Amygdala (tissue), 56 donors: ENCODE measurements at places on chromosomes 3 and 15.

DNA sequence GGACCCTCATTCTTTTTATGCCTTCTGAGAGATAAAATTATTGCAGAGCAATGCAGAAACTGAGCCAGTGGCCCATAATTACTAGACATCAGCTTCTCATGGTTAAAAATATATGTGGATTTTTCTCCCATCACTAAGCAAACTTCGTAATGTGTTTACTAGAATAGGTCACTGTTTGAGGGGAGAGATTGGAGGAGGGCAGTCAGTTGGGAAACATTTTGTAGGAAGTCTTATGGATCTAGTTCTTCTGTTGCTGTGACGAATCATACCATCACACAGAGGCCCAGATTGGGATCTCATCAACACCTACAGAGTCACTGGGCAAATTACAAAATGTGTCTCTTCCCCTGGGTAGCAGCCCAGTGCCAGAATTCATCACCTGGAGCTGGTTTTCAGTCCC is 81.4 kb downstream of the PDE8A start:
- DNase-seq = no peak

DNA sequence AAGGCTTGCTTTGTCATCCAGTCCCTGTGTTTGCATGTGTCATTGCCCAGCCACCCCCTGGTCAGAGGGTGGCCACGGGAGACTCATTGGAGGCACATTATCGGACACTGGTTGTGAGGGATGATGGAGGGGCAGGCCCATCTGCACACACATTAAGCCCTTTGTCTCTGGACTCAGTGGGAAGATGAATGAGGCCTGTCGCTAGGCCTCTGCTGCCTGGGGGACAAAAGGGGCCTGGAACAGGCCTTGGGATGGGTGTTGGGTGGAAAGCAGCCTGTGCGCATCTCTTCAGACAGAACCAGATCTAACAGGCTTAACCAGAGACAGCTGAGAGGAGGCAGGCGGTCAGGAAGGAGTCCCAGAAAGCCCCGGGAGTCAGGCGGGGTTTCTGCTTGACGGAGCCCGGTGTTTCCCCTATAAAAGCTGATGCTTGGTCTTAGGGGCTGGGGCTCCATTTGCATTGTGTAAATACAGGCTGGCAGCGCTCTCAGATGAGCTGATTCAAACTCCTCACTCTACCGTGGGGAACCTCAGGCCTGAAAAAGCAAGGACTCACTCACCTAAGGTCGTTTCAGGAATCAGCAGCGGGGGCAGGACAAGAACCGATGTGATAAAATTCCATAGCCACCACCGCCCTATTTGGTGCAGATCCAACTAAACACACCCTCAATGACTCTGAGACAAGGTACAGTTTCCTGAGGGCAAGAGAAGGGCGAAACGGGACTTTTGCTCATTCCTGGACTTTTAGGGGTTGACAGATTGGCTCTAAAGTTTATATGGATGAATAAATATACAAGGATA is 17.1 kb upstream of the SKIC8 start:
- peak; percentile 54 for DNase-seq

GRCh38 chr3:1348547-1348946 is 255.7 kb downstream of the CNTN6 start:
- no peak for DNase-seq

DNA sequence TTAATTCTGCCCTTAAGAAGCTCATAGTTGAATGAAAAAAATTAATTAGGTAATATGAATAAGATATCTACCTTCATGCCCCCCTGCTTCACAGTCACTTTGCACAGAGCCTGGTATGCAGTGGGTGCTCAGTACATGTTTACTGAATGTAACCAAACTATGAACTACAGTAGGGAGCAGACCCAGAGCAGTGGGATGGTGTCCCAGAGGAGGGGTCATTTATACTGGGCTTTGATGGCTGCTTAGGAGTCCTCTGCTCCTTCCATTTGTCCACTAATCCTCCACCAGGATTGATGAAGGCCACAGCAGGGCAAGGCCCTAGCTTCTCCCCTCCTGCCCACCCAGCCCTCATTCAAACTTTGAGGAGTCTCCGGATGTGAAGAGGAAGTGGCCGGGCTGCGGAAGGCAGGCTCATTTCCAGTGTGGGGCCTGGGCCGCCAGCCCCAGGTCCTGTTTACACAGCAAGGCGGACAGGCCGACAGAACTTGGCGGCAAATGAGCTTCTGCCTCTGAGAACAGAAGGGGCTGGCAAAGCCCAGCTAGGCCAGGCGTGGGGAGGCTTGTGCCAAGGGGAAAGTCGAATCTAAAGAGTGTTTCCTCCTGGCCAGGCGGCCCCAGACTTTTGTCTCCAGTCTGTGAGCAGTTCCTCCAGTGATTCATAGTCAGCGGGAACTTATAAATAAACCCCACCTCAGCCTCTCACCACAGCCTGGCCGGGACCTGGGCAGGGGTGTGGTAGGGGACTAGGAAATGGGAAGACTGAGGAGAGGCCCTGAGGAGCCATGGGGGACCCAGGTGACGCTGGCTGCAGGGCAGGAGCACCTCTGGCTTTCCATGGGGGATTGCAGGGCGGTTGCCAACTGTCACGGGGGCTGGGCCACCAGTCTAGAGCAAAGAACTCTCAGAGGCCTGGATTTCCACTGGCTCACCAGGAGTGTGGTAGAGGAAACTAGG is 51.6 kb upstream of the LCTL start:
- DNase-seq = peak; percentile 79

- no peak for DNase-seq
These were observed 133.5 kb upstream of the STT3B start for GRCh38 chr3:31399271-31399670.

DNA sequence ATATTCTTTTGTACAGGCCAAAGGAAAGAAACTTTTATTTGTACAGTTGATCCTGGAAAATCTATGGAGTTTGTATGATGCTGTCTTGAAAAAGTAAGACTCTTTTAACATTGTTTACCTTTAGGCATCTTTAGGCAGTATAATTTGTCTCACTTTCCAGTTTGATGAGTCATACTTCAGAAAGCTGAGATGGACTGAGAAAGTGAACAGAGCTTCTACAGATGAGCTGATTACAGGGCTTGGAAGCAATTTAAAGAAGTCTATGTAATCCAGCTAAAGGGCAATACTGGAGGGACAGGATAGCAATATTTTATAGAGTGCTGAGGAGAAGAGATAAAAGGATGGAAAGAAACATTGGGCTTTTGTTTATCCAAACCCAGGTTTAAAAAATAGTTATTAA is 123.5 kb upstream of the GOLGA6L4 start:
- DNase-seq = no peak

DNA sequence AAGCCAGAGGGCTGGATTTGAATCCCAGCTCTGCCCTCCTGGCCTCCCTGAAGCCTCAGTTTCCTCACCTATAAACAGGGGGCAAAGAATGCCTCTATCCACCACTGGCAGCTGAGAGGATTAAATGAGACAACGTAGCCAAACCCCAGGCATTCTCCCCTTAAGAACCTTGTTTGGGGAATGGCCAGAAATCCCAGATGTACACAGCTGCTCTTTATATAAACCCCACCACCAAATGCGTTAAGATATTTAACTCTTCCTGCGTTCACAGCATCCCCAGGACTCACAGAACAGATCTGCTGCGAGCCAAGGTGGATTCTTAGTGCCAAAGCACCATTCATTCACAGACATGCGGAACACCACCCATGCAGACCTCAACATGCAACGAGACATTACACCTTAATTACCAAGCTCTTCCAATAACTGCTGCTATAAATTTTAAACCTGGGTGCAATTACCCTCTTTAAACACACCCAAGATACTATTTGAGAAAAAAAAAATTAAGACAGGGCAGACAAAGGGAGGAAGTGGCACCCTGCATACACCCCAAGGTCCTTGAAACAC is 5.2 kb downstream of the TLE3 start:
- no peak for DNase-seq

DNA sequence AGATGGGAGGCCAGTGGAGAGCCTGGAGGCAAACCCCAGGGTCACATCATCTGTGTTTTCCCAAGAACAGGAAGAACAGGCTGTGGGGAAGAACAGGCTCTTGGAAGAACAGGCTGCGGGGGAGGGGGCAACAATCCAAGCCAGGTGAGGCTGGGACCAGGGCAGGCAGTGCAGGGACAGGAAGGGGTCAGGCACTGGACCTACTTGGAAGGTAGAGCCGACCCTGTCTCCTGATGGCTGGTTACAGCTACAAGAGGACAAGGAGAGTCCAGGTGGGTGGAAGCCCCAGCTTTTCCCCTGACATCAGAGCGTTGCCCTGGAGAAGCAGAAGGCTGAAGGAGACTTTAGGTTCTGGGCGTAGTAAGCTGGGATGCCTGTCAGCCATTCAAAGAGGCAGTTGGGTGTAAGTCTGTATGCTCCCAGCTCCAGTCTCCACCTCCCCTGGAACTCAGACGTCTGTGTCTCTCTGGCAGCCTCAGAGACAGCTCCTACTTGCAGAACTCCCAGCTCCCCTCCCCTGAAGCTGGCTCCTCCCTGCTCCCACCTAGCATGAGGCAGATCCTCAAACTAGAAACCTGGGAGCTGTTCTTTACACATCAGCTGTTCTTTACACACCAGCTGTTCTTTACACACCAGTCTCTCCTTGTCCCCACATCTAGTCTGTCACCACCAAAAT is 130.9 kb downstream of the DNAJB8 start:
- DNase-seq = no peak

DNA sequence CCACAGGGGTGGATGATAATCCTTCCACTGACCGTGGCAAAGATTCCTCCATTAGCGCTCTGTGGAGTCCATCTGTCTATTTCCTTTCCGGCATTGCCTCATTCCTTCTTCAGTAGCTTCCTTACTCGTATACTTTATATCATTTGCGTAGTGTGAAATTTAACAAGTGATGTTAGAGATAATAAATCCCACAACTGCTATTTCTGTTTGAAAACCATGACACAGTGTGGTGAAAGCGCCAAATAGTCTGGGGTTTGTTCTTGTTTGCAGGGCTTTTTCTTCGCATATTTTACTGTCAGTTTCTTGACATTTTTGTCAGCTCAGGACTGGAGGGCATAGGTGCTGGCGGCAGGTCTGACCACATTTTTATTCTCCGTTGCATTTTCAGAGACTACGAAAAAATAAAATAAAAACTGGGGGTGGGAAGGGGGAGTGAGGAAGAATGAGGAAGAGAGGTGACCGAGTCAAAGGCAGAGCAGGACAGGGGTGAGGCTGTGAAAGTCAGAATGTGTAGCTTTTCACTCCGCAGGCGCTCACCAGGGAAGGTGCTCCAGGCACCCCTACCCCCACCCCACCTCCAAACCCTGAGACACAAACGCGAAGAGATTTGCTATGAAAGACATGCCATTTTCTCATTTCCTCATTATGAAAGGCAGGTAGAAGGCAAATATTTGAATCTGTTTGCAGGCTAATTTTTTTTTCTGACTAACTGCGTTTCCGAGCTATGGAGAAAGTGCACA is 965.0 kb downstream of the MCTP2 start:
- no peak for DNase-seq

GRCh38 chr3:40143283-40144090 is 166.0 kb upstream of the EIF1B start:
- no peak for DNase-seq

GRCh38 chr3:120021523-120021922 is 72.7 kb downstream of the GSK3B start:
- DNase-seq = no peak

DNA sequence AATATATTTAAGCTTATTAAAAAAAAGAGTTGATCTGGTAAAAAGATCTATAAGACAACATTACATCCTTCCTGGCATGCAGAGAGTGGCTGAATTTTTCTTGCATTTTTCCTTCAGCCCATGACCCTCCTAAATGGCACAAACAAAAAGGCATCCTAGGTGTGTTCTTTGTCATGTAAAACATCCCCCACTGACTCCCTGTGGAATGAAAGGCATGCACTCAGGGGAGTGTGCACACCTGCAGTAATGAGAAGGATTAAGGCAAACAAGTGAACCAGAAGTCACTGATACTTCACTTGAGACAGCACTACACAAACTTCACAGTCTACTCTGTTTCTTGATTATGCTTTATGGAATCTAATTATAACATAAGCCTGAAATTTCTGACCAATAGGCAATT is 195.0 kb downstream of the RBMS3 start:
- DNase-seq = no peak

DNA sequence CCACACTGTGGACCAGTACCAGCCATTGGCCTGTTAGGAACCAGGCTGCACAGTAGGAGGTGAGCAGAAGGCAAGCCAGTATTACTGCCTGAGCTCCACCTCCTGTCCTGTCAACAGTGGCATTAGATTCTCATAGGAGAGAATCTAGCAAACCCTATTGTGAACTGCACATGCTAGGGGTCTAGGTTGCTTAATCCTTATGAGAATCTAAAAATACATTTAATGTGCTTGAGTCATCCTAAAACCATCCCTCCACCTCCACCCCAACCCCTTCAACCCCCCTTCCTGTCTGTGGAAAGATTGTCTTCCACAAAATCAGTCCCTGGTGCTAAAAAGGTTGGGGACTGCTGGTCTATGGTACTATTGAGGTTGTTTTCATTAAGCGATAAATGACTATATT is 49.3 kb upstream of the KCNAB1 start:
- DNase-seq = no peak

DNA sequence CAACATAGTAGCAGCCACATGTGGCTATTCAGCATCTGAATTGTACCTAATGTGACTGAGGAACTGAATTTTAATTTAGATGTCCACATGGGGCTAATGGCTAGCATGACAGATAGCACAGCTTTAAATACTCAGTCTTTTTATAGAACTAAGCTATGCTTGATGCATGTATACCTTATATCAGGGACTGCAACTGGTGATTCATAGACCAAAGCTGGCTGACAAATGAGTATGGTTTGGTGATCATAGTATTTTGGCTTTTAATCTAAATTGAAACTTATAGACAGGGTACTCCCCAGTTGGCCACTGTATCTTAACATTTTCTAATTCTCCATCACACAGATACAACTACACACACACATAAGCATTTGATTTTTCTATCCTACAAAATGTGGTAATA is 83.6 kb downstream of the IGSF11 start:
- no peak for DNase-seq

DNA sequence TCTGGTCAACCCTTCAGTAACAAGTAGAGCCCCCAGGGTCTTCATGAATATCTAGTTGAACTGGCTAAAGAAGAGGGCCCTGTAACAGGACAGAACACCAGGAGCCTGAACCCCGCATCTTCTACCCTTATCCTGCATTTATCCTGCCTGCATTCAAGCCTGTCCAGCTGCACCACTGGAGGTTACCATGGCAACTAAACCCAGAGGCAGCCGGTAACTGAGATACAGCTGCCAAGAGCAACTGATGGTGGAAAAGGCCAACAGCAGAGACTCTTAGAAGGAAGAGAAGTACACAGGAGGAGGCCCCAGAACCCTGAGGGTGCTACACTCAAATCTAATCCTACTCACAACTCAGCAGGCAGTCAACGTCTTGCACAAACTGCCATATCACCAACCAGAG is 3.7 kb upstream of the PRKAR2A start:
- DNase-seq = no peak

GRCh38 chr3:138417559-138417982 is 16.8 kb upstream of the ESYT3 start:
- peak; percentile 21 for DNase-seq

GRCh38 chr15:74396146-74396438 is 28.6 kb upstream of the CYP11A1 start:
- no peak for DNase-seq

GRCh38 chr3:43148033-43148432 is 42.2 kb upstream of the POMGNT2 start:
- no peak for DNase-seq

- DNase-seq = no peak
These were observed 9.6 kb downstream of the PLA2G4F start for GRCh38 chr15:42146551-42147430.

- no peak for DNase-seq
These were observed 11.0 kb upstream of the BNC1 start for GRCh38 chr15:83295417-83295816.
